ENCODE measurements at places on chromosomes 5 and 9.

GRCh38 chr9:36402536-36402935, 2.5 kb upstream of the RNF38 start:
- no peak for DNase-seq

GRCh38 chr5:135110785-135111596, 77.0 kb upstream of the PITX1 start:
- DNase-seq, result no peak

DNA sequence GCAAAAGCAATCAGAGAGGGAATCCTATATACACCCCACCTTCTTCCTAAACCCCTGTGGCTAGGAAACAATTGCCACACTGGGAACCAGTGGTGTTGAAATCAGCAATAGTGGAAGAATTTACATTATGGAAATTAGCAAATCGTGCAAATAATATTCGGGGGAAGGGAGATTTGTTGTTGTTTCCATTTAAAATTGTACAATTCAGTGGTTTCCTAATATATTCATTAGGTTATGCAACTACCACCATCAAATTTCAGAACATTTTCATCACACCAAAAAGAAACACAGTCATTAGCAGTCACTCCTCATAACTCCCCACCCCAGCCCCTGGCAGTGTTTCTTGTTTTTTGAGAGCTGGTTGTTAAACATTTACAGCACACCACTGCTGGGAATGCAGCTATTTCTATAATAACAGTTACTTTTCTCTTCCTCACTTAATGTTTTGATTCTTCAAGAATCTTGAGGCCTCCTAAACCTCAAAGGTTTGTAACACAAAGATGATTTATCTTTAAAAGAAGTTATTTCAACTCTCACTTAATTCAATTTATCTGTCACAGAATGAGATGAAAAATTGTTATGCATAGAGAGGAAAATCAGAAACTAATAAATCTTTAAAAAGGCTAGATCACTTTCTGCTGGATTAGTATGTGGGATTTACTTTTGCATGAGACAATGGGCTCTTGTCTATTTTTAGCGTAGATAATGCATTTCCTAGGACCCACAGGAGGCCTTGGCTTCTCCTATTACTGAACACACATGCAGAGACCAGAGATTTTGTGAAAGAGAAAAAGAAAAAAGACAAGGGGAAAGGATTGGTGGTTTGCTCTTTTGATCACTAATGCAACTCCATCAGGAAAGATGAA, 91.8 kb upstream of the DAPK1 start:
- no peak for DNase-seq

DNA sequence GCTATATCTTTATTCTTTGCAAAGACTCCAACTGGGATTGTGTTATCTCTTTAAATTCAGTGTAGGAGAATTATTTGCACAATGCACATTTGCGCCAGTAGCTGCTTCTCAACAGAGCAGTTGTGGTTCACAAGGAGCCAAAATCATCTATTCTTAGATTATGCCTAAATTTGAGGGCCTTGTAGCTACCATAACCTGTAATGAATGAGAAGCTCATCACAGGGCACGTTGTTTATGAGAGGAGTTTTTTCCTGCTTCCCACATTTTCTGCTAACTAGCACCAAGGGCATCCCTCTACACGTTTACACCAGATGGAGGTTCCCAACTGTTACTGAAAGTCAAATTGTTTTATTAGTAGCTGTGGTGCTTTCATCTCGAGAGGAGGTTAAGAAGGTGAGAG, 322.4 kb downstream of the TMEM161B start:
- no peak for DNase-seq
